HFF-Myc (cell line): ENCODE measurements at places on chromosomes 11 and 22.

DNA sequence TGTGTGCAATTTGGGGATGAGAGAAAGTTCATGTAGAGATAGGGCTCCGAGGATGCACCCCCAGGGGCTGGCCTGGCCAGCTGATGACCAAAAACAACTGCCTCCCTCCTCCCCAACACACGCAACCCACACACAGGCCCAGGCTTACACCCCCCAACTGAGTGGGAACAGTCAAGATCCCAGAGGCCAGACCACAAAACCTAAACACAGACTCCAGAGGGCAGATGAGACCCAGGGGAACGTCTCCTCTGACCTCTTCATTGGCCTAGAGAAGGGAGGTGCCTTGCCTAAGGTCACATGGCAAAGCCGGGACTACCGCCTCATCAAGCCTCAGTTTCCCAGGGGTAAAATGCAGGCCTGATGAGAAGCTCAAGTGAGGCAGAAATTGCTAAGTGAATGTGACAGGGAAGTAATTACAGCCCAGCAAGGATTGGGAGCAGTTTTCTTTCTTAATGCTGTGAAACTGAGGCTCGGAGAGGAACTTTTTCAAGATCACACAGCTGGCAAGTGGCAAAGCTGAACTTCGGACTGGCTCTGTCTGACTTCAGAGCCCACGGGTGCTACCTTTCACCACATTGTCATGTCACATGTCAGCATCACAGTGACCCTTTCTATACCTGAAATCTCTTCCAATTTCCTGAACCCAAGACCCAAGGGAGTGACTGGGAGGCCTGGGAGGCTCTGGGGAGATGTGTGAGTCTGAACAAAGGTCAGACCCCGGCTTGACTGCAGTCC is 69.9 kb upstream of the WNT11 start:
- DNase-seq, result no peak

DNA sequence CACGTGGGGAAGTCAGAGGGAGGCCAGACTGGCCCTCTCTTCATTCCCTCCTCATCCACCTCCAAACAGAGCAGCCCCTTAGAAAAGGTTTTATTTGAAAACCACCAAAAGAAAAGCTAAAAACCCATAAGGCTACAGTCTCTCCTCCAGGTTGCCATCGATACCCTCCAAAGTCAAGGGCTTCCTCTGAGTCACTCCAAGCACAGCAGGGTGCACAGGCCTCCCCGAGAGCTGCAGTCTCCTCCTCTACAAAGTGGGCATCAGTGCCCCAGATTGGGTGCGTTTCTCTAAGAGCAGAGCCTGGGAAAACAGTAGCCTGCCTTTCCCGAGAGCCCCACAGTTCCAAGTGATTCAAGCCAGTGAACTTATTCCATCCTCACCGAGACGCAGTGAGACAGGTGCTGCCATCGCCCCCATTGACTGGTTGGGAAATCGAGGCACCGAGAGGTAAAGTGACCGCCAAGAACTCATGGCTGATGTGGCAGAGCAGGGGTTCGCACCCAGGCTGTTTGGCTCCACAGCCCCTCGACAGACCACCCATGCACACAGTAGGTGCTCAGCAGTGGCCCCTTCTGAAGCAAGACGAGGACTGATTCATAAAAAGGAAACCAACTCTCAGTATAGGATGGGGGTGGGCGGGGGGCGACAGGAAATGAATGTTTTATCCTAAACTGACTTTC is 91.7 kb upstream of the SHISAL1 start:
- DNase-seq, result no peak

GRCh38 chr22:27296091-27296675 is 505.4 kb downstream of the MN1 start:
- no peak for DNase-seq

- no peak for DNase-seq
Observed at GRCh38 chr22:39699631-39700360, 129.2 kb downstream of the CACNA1I start.

- DNase-seq, result no peak
Observed at GRCh38 chr22:46373921-46374662, 38.6 kb downstream of the TRMU start.

DNA sequence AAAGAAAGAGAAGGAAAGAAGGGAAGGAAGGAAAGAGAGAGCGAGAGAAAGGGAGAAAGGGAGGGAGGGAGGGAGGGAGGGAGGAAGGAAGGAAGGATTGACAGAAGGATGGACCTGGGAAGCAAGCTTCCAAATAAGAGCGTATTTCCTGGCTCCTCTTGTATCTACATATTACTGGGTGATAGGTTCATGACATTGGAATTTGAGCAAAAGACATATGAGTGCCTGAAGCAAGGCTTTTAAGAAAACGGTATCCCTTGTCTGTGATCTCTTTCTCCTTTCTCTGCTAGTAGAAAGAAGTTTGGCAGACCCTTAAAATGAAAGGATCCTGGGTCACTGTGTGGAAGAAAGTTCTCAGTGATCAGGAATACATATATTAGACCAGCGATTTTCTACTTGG is 932.2 kb upstream of the CCDC90B start:
- no peak for DNase-seq

DNA sequence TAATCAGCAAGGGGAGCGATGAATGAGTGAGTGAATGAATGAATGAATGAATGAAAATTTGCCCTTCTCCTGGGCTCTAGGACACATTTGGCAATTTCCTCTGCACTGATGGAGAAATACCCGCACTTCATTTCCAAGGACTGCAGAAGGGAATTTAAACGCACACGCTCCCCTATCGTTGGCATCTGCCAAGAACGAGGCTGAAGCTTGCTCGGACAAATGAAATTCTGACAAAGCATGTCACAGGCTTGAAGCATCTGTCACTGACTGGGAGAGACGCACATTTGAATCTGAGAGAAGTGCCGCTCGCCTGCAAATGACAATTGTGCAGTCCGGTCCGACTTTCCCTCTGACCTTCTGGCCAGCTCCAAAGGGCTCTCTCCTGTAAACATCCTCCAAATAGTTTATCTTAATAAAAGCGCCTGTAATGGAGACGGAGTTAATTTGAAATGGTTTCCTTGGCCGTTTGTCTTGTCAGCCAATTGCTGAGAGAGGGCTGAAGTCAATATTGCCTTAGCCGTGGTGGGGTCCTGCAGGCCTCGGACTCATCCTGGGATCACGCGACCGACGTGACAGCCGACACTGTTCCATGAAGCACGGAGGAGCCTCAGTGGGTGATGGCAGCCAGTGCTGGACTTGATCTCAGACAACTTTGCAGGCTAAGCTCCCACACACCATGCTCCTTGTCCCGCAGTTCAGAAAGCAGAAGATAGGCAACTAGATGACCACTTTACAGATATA is 260.7 kb downstream of the MN1 start:
- no peak for DNase-seq

DNA sequence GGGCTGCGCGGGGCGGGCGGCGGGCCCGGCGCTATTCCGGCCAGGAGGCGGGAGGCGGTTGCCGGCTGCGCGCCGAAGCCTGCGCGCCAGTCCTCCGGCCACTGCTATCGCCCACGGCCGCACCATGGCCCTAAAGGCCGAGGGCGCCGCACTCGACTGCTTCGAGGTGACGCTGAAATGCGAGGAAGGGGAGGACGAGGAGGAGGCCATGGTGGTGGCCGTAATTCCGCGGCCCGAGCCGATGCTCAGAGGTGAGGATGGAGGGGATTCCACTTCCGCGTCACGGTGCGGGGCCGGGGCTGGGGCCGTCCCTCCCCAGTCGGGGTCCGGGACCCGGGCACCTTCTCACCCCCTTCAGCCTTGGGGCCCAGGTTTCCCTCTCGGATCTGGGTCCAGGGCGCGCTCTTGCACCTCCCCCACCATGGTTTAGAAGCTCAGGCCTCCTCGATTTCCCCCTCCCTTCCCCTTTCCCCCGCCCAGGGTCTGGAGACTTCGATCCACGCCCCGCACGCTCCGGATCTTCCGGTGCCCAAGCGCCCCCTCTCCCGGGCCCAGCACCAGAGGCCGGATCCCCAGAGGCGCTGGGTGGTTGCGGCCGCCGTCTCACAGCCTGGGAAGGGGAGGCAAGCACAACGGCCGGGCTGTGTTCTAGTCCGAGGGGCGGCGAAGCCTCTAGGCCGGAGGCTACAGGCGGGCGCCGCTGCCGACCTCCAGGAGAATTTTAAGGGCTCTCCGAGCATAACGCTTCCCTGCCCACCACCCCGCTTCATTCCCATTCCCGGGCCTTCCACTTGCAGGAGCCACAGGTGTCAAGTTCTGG is 517 bp downstream of the SPINDOC start:
- no peak for DNase-seq

DNA sequence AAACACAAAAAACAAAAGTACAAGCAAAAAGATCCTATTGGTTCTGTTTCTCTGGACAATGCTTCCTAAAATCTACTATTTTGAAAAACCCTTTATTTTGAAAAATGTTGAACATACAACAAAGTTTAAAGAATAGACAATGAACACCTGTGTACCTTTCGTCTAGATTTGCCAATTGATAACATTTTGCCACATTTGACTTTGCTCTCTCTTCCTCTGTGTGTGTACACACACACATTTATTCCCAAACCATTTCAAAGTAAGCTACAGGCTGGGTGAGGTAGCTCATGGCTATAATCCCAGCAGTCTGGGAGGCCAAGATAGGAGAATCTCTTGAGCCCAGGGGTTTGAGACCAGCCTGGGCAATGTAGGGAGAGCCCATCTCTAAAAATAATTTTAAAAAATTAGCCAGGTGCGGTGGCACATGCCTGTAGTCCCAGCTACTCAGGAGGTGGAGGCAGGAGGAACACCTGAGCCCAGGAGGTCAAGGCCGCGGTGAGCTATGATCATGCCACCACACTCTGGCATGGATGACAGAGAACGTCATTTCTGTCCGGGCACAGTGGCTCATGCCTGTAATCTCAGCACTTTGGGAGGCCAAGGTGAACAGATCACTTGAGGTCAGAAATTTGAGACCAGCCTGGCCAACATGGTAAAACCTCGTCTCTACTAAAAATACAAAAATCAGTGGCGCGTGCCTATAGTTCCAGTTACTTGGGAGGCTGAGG is 5.3 kb upstream of the PSMC3 start:
- DNase-seq, result no peak

DNA sequence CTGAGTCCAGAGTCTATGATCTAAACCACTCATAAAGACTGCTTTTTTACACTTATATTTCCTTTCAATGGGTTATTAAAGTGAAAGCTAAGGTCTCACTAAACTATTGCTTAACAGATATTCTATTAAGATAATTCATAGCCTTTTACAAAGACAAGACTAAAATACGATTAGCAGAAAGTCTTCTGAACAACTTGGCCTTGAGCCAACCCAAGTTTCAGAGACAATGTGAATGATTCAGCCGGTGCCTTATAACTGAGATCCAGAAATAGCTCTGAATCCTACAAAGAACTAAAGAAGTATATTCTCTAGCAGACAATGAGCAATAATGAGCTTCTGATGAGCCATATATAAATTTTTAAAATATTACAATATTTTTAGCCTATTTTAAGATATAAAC is 41.5 kb upstream of the CARD18 start:
- no peak for DNase-seq

GRCh38 chr11:47724041-47724729 is 9.0 kb upstream of the AGBL2 start:
- no peak for DNase-seq

- no peak for DNase-seq
Observed at GRCh38 chr22:20606784-20607128, 99.3 kb downstream of the MED15 start.

- DNase-seq, result no peak
Observed at GRCh38 chr22:50030297-50031188, 18.0 kb upstream of the IL17REL start.

- no peak for DNase-seq
Observed at GRCh38 chr22:39543095-39543494, 10.5 kb upstream of the RPS19BP1 start.

DNA sequence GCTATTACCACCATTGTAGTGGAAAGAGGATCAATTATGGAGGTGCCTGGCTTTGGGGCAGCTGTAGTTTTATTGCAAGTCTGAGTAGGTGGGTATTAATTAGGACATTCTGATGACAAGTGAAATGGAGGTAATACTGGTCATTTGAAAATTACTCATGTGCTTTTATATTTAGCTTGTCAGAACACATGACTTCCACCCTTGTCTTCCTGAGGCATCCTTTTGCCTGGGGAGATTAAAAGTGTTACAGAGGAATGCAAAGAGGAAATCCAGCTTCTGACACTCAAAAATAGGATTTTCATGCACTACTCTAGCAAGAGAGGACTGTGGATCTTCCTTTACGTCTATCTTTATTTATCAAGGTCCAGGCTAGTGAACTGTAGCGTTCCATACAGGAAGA is 44.7 kb upstream of the CAPRIN1 start:
- DNase-seq, result no peak

DNA sequence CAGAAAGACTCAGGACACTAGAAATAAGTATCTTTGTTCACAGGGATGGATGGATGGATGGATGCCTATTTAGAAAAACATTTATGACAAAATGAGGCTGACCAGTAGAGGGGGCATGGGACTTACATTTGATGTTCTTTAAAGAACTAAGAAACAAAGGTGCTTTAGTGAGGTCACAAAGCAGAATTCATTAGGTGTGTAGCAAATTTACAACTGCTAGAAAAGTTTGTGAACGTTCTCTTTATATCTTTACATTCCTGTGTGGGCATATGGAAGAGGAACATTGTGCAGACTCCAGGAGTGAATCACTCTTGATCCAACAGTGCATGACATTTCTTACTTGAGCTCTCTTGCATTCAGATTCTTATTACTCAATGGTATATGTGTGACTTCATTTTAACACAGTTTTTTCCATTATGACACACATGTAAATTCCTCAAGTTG is 15.8 kb upstream of the SIK2 start:
- DNase-seq, result no peak

- no peak for DNase-seq
Observed at GRCh38 chr11:70511345-70511744, 113.0 kb downstream of the CTTN start.

GRCh38 chr22:19713650-19714311 is 522 bp upstream of the SEPTIN5 start:
- no peak for DNase-seq

DNA sequence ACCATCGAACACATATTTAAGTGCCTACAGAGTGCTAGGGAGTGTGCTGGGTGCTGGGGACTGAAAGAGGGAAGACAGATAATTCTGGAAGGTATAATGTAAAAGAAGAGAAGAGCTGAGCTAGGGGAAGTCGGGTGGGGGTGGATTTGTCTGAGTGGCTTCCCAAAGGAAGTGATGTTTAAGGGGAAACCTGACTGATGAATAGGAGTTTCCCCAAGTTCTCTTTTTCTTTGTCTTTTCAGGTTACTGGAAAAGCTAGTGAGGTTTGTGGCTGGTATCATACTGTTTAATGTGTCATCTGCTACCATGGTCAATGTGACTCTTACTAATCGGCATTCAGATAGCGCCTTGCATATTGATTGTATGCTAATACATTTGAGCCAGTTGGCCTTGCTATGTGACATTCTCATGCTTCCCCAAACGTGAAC is 151.6 kb upstream of the MTMR2 start:
- no peak for DNase-seq
